Inflammatory macrophage treated with lipopolysaccharide for 4 hours (primary cell): ENCODE measurements at places on chromosomes 12 and 14.

DNA sequence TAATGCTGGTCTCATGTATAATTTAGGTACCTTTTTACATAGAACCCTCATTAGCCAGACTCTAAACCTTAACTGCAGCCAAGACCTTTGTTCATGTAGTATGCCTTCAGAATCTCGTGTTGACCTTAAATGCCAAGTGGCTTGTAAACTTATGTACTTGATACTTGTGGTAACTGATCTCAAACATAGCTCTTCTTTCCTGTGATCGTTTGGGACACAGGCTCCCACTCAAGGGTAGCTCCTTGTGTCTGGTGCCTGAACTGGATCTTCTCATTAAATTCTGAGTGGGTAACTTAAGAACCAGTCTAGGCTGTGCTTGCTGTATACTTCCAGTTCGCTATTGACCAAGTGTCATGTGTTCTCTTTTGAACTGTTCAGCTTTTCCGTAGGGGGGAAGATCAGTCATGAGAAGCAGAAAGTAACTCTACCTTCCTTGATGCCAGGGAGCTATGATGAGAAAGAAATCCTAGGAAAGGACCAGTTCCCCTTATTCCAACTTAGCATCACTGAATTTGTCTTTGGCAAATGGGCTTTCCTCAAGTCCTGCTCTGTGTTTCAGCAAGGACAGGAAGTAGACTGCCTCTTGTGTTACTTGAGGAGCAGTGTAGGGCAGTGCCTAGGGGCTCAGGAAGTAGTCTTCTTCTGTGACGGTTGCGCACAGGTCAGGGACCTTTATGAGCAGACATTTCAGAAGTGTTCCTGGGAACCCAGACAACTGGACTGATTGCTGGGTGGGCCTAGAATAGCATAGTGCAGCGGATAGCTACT lies 2.5 kb downstream of the LGALS3 start:
- DNase-seq, result peak; percentile 70

GRCh38 chr14:53378142-53378541 lies 225.0 kb upstream of the DDHD1 start:
- no peak for DNase-seq

- peak; percentile 55 for DNase-seq
These were observed 20.3 kb downstream of the PRICKLE1 start for GRCh38 chr12:42568952-42569915.

- DNase-seq, result no peak
These were observed 2.2 kb downstream of the ATP23 start for GRCh38 chr12:57943438-57944080.

DNA sequence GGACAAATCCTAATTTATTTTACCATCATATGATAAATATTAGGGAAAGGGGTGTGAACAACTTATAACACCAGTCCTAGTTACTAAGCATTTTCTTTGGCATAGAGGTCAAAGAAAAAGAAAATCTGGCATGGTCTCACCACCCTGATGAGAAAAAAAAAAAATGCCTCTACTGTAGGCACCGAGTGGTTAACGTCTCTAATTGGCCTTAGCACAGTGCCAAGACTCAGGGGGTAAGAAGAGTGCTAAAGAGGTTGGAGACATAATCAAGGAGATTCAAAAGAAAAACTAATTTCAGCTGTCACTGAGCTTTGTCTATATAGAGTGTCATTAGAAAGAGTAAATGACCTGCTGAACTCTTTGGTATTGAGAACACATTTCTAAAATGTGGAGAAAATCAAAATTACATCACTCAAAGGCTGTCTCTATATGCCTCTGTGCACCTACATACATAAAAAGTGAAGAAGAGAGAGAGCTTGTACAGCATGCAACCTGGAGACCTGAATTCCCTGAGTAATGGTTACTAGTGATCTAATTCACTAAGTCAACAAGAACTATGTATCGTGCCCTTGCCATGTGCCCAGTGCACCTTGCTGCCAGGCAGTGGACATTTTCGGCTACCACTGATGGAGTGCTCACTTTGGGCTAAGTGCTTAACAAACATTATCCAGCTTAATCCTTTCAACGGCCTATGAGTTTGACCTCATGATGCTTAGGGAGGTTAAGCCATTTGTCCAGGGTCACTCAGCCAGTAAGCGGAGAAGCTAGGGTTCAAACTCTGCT lies 113.8 kb upstream of the G2E3 start:
- no peak for DNase-seq

- peak; percentile 25 for DNase-seq
These were observed 36.3 kb upstream of the PPP1CC start for GRCh38 chr12:110778833-110779577.

DNA sequence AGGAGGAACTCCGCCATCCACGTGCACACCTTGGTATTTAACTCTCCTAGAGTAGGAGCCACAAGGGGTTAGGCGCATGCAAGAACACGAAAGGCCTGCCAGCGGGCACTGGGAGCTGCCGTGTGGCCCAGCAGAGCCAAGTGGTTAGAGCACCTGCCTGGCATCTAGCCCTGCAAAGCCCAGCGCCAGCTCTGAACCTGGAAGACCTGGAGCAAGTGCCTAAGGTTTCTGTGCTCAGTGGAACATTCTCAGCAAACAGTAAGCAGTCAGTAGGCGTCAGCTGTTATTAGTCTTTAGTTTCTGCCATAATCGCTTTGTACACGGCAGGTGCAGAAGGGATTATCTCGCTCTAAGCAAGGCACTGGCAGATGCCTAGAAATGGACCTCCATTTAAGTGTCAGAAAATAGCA lies 55.4 kb downstream of the SETD3 start:
- DNase-seq, result no peak

DNA sequence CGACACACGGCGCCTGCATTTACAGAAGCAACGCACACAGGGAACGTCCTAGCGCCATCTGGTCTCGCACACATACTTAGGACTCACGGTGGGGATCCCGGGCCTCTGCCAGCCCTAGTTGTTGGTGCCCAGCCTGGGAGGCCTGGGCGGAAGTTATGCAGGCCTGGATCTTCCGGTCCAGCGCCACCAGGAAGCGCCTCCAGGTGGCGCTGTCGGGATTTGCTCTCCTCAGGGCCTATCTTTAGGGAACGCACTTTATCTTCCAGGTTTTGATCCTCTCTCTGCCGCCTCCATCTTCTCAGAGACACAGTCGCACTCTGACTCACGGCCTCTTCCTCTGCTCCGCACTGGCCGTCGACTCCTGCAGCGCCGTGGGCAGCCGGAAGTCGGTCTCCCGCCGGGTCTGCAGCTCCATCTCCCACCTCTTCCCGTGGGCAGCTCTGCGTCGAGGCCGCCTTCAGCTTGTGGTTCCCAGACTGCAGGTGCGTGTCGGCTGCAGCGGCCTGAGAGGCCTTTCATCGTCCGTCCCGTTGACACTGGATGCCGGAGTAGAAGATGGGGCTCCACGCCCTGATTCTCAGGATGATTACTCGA lies 760.4 kb downstream of the TMEM121 start:
- peak; percentile 11 for DNase-seq

DNA sequence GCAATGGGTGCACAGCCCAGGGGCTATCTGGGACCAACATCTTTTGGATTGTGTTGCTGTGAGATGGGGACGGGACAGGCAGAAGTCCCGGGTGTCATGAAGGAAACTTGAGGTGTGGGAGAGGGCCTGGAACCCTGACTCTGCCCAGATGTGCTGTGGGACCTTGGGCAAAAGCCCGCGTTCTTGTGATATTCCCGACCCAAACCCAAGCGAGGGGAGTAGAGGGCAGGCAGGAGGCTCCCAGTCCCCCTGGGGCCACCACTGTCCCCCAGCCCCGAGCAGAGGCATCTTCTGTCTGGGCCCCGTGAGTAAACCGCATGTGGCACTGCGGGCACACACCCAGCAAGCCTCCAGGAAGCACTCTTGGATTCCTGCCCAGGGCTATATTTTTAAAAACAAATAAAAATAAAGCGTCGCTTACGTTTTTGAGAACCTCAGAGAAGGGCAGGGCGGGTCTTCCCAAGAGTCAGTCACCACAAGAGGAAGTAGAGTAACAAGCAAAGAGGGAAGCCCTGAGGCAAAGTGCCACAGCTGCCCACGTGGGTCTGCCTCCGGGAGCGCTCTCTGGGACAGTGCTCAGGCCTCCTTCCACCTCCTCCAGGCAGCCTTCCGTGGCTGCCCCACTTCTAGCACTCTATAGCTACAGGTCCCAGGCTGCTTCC lies 39.5 kb downstream of the BEGAIN start:
- DNase-seq, result peak; percentile 86

DNA sequence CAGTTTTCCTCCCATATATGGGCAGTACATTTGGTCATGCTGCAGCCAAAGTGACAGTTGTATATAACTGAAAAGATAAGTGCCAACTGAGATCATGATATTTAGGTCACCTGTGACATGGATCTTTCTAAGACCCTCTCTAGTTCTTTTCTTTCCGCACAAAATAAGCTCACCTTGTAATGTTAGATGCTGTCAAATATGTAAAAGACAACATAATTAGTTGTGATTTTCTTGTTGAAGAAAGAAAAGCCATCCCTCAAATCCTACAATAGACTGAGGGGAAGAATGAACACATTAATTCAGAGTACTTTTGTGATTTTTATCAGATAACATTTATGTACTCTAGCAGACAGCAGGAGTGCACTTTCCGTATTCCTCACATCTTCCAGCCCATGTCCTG lies 37.4 kb downstream of the OVCH1 start:
- no peak for DNase-seq

DNA sequence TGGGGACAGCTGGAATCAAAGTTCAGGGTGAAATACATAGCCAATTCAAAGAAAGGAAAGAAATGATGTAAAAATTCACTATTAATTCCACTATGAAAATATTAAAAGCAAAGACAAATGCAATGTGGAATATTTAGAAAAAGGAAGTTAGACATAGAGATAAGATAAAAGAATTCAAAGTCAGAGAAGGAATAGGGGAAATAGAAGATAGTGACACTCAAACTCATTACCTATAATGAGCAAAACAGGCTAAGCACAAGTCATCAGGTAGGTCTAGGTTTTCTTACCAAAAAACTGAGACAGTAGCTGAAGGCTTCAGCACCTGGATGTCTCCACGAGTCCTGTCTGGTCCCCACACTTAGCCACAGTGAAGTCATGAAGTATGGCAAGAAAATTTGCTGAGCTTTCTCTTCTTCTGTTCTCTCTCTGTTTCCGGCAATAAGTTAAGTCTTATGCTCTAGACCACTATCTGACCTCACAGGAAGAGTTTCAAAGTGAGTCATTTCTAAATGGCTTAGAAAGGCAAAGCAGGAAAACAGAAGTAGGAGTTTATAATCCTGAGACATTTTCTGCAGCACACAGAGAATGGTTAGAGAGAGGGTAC lies at the start of gene C3AR1:
C3AR1 (minus strand) TSS at position 369 of the 604 bp plus-strand sequence. CDS start 6,174 bp downstream, outside the sequence.
- DNase-seq, result peak; percentile 96

DNA sequence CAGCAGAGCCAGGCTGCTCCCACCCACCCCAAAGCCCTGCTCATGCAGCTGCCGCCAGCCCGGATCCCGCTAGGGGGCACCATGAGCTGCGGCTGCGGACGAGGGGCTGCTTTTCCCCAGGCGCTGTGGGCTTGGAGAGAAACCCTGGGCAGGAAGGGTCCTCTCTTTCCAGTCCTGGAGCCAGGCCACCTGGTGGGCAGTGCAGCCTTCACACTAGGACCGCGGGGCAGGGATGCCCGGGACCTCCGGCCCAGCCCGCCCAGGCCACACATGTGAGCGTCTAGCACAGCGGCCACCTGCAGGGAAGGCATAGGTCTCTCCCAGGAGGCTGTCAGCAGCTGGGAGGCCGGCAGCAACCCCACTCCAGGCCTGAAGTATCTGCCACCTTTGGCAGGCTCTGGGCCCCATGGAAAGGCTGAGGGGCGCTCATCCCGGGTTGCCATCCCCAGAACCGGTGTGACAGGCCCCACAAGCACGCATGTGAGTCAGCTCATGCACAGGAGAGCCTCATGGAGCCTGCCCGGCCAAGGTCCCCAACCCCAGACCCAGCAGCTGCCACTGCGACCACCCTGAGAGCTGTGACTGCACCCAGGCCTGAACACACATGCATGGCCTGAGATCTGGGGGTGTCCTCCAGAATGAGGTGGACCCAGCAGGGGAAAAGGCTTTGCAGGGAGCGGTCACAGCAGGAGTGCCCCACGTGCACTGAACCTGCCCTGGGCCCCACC lies 280.0 kb upstream of the RTL1 start:
- DNase-seq, result no peak

DNA sequence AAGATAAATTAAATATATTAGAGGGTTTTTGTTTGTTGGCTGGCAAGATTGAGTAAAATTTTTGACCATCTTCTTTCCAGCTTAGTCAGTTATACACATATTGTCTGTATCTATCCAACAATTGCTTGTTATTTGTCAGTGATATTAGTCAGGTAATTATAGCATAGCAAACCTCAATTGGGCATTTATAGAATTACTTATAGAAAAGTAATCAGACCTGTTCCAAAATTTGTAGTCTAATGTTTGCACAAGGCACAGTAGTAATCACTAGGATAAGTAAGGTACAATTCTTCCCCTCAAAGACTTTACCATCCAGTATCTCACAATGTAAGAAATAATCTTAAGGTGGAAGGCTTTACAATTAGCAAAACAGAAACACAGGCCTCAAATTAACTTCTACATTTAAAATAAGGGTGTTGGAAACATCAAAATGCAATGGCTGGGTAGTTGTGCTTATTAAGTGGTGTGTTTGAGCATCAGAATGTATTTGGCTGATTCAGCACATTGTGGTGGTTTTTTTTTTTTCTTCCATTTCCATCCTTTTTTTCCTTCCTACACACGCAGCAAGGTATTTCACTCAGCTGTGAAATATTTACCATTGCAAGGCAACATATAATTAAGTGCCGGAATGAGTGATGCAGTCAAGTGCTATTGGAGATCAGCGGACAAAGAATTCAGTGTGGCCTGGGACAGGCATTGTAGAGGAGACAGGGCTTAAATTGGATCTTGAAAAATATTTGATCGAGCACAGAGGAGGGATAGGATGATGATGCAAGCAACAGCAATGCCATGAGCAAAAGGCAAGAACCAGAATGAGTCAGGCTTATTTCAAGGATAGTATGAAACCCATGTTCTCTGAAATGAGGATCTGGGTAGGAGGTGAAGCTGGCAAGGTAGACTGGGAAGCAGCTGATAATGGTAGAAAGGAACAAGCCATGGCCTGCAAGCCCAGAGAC lies 178.2 kb downstream of the AKAP6 start:
- DNase-seq, result peak; percentile 21

DNA sequence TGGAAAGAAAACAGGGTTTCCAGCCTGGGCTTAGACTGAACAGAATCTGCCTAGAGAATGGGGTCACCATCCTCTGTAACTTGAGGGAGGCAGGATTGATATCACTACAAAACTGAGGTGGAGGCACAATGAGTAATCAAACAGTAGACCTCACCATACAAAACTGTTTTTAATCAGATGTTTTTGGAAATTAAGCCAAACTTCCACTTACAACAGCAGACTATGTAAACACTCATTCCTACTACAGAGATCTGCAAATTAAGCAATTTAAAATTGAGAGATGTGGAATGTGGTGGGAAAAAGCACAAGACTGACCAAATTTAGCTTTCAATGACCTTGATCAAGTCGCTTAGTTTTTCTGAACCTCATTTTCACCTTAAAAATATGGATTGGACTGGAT lies 104.3 kb upstream of the SLC38A4 start:
- no peak for DNase-seq
